ENCODE measurements at places on chromosomes 12 and 14. TPM values are rescaled to one million over a fixed set of nuclear protein-coding genes. Genes with fewer than 3 reads are reported as not detected.

Gene SLC6A15
- total RNA-seq = 0.13 TPM

Gene BMP4
- total RNA-seq = 8.6 TPM

Gene TMPRSS12
- not detected for total RNA-seq

Gene MGAT4C
- 1.2 TPM for total RNA-seq

Gene FOXG1
- not detected for total RNA-seq
